ENCODE measurements at places on chromosomes 11 and 22. TPM values are rescaled to one million over a fixed set of nuclear protein-coding genes. Genes with fewer than 3 reads are reported as not detected.

The MAJIN gene
- not detected for total RNA-seq

The UPK3A gene
- total RNA-seq = not detected

The INPP5J gene
- 6.3 TPM for total RNA-seq

The LIPT2 gene
- 9.1 TPM for total RNA-seq

The BTG4 gene
- 5.5 TPM for total RNA-seq

The NCAM1 gene
- 3.4 TPM for total RNA-seq

The INS gene
- total RNA-seq = not detected

The CRYAB gene
- 55.6 TPM for total RNA-seq

The SYT8 gene
- 11.1 TPM for total RNA-seq

The OR5AR1 gene
- total RNA-seq = 13.7 TPM

DNA sequence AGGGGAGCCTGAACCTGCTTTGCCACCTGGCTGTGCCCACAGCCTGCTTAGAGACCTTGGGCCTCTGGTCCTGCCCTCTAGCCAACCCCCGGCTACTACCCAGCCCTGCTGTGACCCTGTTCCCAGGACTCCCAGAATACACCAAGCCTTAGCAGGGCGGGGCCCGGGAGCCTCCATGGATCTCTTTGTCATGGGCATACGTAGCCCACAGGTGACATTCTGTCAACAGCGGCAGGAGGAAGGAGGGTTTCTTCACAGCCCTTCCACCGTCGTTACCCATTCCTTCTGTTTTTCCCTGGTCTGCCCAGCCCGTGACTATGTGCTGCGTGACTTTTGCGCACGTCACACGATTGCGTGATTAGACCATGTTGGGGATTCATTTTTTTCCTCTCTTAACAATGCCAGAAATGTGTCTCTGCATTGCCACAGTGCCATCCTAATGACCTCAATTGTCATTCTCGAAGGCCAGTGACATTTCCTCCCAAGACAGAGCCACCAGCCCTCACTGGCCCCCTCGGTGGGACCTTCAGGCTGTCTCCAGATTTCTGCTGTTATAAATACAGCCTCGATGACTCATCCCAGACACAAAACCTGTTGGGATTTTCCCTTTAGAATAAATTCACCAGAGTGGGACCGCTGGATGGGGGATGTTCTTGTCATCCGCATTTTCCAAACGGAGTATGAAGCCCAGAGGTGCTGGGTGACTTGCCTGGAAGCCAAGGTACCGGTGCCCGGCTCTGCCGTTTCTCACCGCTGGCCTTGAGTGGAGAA, 9.0 kb downstream of the SYT12 start:
- no peak for DNase-seq

- no peak for DNase-seq
Observed at GRCh38 chr11:100629671-100630070, 57.4 kb upstream of the ARHGAP42 start.

DNA sequence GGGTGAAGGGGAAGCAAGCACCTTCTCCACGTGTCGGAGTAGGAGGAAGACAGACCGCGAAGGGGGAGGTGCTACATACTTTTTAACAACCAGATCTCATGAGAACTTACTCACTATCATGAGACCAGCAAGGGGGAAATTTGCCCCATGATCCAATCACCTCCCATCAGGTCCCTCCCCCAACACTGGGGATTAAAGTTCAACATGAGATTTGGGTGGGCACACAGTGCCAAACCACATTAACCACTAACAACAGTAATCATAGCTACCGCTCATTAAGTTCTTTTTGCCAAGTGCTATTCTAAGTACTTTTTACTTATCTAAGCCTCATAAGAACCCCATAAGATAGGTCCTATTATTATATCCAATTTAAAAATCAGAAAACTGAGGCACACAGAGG, 450.5 kb upstream of the DDI1 start:
- no peak for DNase-seq

GRCh38 chr22:38153821-38154562, 27.6 kb downstream of the PLA2G6 start:
- no peak for DNase-seq

GRCh38 chr11:126861796-126862459, 138.6 kb downstream of the KIRREL3 start:
- no peak for DNase-seq

- DNase-seq = no peak
Observed at GRCh38 chr11:65503368-65503948, 4.6 kb downstream of the MALAT1 start.

GRCh38 chr11:11850668-11851067, 8.9 kb downstream of the USP47 start:
- no peak for DNase-seq

DNA sequence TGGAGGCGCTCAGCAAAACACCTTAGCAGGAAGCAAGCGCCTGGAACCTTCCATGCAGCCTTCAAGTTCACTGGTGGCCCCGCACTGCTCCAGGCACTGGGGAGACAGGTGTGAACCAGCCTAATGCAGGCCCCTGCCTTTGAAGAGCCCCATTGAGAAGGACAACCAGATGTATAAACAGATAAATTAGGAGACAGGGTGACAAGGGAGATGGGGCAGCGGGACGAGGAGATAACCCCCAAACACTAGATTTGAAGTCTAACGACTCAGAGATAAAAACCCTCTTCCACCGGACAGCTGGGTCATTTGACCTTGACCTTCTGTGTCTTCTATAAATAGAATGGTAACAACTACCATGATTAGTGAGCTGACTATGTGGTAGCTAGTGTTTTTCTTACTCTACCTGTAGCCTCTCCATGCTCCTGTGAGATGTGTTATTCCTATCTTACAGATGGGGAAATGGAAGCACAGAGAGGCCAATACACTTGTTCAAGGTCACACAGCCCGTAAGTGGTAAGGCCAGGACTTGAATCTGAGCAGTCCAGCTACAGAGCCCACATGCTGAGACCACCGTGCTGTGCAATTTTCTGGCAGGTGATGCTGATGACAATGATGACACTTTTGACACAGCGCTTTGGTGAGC, 2.0 kb upstream of the PDGFB start:
- DNase-seq = no peak

- DNase-seq = no peak
Observed at GRCh38 chr11:44913502-44913901, 37.2 kb downstream of the TP53I11 start.

DNA sequence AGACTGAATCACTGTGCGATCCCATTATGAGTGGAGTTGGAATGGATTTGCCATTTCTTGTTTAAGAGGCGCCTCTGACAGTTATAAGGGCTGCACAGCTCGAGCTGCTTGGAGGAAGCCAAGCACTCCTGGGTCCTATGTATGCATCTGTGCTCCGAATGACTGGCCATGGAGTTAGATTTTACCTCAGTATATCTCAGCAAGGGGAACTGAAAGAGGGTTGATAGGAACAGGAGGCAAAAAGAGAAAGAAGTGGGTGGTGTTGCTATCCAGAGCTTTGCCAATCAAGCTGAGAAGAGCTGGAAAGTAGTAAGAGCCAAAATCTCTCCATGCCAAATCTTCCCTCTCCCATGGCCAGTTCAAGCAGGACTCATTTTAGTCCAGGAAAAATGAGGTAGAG, 632.0 kb upstream of the KIRREL3 start:
- no peak for DNase-seq

GRCh38 chr11:58647141-58647699, 24.8 kb downstream of the CNTF start:
- no peak for DNase-seq

DNA sequence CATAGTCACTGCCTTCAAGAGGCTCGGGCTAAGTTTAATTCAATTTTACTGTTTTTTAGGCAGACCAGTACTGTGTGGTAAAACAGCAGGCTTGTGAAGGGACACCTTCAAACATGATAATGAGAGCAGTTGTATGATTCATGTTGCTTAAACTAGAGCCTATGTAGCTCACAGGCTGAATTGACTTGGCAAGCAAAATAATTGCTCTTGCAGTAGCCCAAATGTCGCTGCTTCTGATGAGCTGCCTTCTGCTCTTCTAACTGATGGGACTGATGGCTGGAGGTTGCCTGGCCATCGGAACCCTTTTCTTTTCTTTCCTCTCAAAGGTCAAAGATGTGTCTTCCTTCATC, 137.6 kb downstream of the MAML2 start:
- DNase-seq = no peak

DNA sequence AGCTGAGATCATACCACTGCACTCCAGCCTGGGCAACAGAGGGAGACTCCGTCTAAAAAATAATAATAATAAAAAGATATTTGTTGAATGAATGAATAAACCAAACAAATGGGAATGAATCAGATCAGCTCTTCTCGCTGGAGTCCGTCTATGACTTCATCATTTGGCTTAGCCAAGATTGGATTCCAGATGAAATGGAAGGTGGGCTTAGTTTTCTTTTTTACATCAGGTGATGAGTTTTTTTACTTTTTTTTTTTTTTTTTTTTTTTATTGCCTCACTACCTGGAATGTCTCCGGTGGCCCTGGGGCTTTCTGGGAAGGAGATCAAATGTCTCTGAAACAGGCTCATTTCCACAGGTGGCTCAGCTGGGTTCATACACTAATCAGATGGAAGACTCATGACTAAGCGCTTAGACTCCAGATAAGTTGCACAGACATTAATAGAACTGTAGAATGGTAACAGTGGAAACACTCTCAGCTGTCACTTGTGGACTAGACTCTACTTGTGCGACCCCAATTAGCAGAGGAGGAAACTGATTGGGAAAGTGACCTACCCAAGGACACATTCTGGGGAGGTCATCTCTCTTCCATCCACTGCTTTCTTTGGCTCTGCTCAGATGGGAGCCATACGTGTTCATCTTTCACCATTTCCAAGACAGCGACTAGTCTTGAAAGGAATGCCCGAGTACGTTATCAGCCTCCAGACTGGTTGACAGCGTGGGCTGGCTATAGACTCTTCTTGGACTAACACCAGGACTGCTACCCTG, 20.5 kb upstream of the RBFOX2 start:
- DNase-seq = no peak

DNA sequence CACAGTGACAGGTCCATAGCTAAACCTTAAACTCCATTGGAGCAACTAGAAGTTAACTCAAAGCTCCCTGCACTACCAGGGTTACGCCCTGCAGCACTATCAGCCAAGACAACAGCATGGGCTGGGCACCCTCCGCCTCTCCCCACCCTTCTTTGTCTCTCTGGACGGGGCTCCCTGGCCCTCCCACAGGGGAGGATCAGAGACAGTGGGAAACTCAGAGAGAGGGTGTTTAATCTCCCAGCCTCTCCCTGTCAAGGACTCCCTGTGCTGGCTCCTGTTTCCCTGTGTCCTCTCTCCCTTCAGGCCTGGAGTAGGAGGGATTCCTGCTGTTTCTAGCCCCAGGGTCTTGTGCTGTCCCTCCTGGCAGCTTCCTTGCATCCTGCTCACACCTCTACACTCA, 56.9 kb upstream of the CSNK2A3 start:
- no peak for DNase-seq

DNA sequence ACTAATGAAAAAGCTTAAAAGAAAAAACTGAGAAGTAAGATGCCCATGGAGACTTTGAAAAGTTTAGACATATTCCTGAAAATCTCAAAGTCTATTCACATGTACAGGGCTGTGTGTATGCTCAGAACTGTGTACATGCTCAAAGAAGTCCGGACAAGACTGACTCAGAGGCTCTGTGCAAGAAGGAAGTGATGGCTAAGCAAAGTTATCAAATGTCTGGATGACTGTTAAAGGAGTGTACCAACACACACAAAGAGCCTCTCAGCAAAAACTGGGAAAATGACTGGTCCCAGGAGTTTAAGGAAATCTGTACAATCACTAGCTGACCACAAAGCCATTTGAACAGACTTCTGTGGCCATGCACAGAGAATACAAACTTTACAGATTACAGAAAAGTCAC, 33.1 kb upstream of the ARHGAP32 start:
- no peak for DNase-seq

- DNase-seq = no peak
Observed at GRCh38 chr11:125063429-125064043, 431 bp downstream of the SLC37A2 start.

All from umbilical cord (tissue), 2 donors.